K562 (cell line): ENCODE measurements at places on chromosomes 5 and 9.

DNA sequence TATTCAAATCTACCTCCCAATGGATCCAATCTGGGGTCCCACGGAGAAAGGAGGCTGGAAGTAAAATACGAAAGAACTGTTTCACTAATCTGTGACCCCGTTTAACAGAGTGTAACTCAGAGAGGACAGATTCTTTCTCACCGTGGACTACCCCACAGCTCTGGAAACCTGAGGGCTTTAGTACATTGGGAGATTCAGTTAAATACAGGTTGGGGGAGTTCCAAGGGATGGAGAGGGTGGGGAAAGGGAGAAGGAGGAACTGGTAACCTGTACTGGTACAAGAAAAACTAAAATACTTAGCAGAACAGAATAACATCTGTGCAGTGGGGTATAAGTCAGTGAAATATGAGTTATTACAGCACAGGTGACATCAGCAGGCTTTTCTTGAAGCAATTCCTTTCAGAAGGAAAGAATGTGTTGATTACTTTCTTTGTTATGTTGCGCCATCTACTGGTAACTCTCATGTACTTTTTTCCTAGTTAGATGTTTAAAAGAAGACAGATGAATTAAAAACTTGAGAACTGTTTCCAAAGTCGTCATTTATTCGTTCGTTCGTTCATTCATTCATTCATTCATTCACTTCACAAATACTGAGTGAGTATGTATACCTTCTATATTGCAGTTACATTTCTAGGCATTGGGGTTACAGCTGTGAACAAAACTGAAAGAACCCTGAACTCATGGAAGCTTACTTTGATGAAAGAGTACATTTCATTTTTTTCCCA lies 30.0 kb upstream of the STOM start:
- peak; percentile 77 for DNase-seq

- no peak for DNase-seq
Measured at GRCh38 chr9:93297659-93298497, 113.9 kb downstream of the WNK2 start.

- DNase-seq = no peak
Measured at GRCh38 chr5:152170350-152170749, 234.7 kb downstream of the NMUR2 start.

DNA sequence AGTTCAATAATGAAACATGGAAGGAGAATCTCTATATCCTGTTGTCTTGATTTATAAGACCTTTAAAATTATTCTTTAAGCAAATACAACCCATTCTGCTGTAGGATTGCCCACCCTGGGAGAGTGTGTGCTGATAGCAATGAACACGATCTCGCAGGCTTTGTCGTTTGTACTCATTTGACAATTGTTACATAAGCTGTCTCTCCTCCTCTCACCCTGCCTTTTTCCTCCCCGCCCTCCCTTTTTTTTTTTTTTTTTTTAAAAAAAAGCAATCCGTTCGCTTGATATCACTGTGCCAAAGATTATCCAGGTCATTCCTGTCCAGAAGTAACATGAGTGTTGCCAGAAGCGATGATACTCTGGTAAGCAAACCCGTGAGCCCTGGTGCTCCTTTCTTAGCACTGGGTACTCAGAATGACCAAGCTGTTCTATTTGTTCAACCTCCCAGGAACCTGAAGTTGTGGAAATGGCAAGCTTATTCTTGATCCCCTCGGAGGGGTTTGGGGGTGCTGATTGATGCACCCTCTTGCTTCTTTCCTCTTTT lies 82.7 kb upstream of the CTSL start:
- DNase-seq = no peak

DNA sequence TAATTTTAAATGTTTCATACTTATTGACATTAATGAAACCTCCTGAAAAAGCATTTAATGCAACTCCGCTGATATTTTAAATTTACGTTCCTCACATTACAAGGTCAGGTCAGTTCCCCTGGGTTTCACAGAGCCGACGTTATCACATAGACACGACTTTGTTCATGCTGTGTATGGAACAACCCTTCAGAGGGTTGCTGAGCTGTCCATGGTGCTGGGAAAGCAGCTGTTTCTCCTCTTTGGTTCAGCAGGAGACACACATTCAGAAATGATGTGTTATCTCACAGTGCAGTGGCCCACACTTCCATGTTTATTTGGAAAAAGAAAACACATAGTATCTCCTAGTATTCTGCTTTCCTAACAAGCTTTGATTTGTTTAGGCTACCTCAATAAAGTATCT lies 53.5 kb downstream of the PPP2R2B start:
- no peak for DNase-seq

DNA sequence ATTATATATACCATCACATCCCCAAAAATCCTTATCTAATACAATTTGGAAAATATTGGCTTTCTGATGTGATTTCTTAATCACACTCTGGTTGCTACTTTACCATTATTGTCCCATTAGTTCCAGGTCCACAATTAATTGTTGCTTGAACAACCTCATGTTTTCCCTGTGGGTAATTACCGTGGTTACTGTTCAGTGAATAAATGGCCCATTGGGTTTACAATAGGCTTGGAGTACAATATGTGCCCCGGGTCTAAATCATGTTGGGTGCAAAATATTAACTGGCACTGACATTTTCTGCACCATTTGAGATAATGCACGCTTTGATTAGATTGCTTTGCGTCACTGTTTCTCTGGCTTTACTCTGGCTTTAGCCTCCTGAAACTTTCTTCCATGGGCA lies 163.7 kb downstream of the GABBR2 start:
- DNase-seq = no peak

GRCh38 chr5:78527054-78527859 lies 121.3 kb downstream of the LHFPL2 start:
- peak; percentile 82 for DNase-seq

GRCh38 chr5:2906302-2907090 lies 155.0 kb upstream of the IRX2 start:
- DNase-seq = no peak

DNA sequence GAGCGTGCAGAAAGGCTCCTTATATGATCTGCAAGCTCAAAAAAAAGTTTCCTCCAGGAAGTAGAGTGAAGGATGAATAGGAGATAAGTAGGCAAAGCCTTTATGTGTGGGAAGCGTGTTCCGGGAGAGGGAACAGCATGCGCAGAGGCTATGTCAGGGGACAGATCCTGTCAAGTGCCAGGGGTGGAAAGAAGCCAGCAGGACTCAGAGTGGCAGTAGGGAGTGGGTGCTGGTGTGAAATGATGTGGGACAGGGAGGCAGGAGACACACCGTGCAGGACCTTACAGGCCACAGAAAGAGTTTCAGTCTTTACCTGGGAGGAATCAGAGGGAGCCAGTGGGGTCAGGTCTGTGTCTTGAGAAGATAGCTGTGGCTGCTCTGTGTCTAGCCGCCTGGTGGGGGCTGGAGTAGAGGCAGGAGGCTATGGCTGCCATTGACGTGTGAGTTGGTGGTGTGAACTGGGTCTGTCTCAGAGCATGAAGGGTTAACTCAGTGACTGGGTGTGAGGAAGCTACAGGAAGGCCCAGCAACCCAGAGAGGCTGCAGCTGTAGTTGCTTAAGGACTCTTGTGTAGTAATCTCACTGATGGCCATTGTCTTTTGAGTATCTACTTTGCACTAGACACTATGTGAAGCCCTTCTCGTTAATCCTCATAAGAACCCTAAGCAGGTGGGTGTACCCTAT lies 71.3 kb downstream of the PPARGC1B start:
- DNase-seq = no peak

- DNase-seq = no peak
Measured at GRCh38 chr5:2353211-2353610, 398.3 kb downstream of the IRX2 start.
